Smooth muscle cell of the coronary artery (primary cell): ENCODE measurements at places on chromosomes 2 and 18. TPM values are rescaled to one million over a fixed set of nuclear protein-coding genes. Genes with fewer than 3 reads are reported as not detected.

FTCDNL1 gene
- 0.30 and 1.4 TPM in 2 replicates for total RNA-seq

SP100 gene
- 68.8 and 153 TPM in 2 replicates for total RNA-seq

UCN gene
- 0.30 TPM in 1 of 2 replicates, not detected in the other for total RNA-seq

CPO gene
- total RNA-seq, result 0.47 TPM in 1 of 2 replicates, not detected in the other

CD28 gene
- under 0.01 TPM in 1 of 2 replicates, not detected in the other for total RNA-seq

CYP1B1 gene
- total RNA-seq, result 5.1 and 226 TPM in 2 replicates

ZDBF2 gene
- 8.5 and 11.6 TPM in 2 replicates for total RNA-seq

ORC4 gene
- total RNA-seq, result 12.3 and 20.7 TPM in 2 replicates

SEC11C gene
- total RNA-seq, result 7.8 and 8.7 TPM in 2 replicates

LCT gene
- under 0.01 TPM in 1 of 2 replicates, not detected in the other for total RNA-seq

PIEZO2 gene
- 2.1 and 5.3 TPM in 2 replicates for total RNA-seq

CKAP2L gene
- total RNA-seq, result 0.94 and 2.1 TPM in 2 replicates

SKA1 gene
- total RNA-seq, result 0.94 and 3.5 TPM in 2 replicates

ZNF385B gene
- total RNA-seq, result not detected in 2 replicates

ASB18 gene
- not detected in 2 replicates for total RNA-seq

DTNA gene
- 4.7 and 39.8 TPM in 2 replicates for total RNA-seq

MYL12A gene
- 1,261 and 1,536 TPM in 2 replicates for total RNA-seq

VWC2L gene
- total RNA-seq, result not detected in 2 replicates

CTAGE1 gene
- 0.15 TPM in 1 of 2 replicates, not detected in the other for total RNA-seq
